ENCODE measurements at places on chromosomes 6 and 20. TPM values are rescaled to one million over a fixed set of nuclear protein-coding genes. Genes with fewer than 3 reads are reported as not detected.

GRCh38 chr20:46713957-46714834, 4.7 kb downstream of the SLC2A10 start:
- H3K4me1 ChIP-seq: peaks cover 7% of the 10 kb centered on the region
- H3K4me3 ChIP-seq: no peak overlapping the region
- H3K36me3 ChIP-seq: no peaks in the 10 kb centered on the region
- DNase-seq: no peak
- no peak overlapping the region for H3K27ac ChIP-seq
- H3K27me3 ChIP-seq: peaks cover 4% of the 10 kb centered on the region

GRCh38 chr6:19035461-19036195, 648.5 kb downstream of the RNF144B start:
- H3K4me3 ChIP-seq: no peak overlapping the region
- H3K27me3 ChIP-seq: no peaks in the 10 kb centered on the region
- H3K36me3 ChIP-seq: no peaks in the 10 kb centered on the region

GRCh38 chr20:20741087-20742045, 28.9 kb upstream of the RALGAPA2 start:
- H3K4me1 ChIP-seq: no peaks in the 10 kb centered on the region
- peaks cover 6% of the 10 kb centered on the region for H3K27me3 ChIP-seq
- H3K4me3 ChIP-seq: no peak overlapping the region

The MLN gene
- not detected for total RNA-seq

GRCh38 chr6:16511723-16512489, 249.4 kb downstream of the ATXN1 start:
- DNase-seq: peak; percentile 63
- peaks cover 13% of the 10 kb centered on the region for H3K36me3 ChIP-seq
- peak overlapping the region; percentile 64 for H3K4me3 ChIP-seq
- H3K4me1 ChIP-seq: peaks cover 35% of the 10 kb centered on the region

- H3K4me1 ChIP-seq: no peaks in the 10 kb centered on the region
- H3K36me3 ChIP-seq: no peaks in the 10 kb centered on the region
- no peaks in the 10 kb centered on the region for H3K27me3 ChIP-seq
- no peak overlapping the region for H3K4me3 ChIP-seq
Measured at GRCh38 chr6:23016696-23017095, 447.3 kb downstream of the HDGFL1 start.

- H3K4me3 ChIP-seq: no peak overlapping the region
- H3K4me1 ChIP-seq: peaks cover 35% of the 10 kb centered on the region
- no peaks in the 10 kb centered on the region for H3K27me3 ChIP-seq
- H3K27ac ChIP-seq: no peak overlapping the region
- DNase-seq: no peak
Measured at GRCh38 chr20:53655625-53656292, 62.1 kb upstream of the ZNF217 start.

- no peaks in the 10 kb centered on the region for H3K27me3 ChIP-seq
- no peak for DNase-seq
- H3K27ac ChIP-seq: no peak overlapping the region
- H3K36me3 ChIP-seq: no peaks in the 10 kb centered on the region
- no peak overlapping the region for H3K4me3 ChIP-seq
Measured at GRCh38 chr20:8627340-8628004, 441.4 kb upstream of the PLCB4 start.

GRCh38 chr20:24755411-24755922, 193.6 kb upstream of the CST7 start:
- H3K27me3 ChIP-seq: no peaks in the 10 kb centered on the region
- no peak overlapping the region for H3K27ac ChIP-seq
- DNase-seq: no peak
- no peak overlapping the region for H3K4me3 ChIP-seq
- no peaks in the 10 kb centered on the region for H3K36me3 ChIP-seq

- H3K4me1 ChIP-seq: no peaks in the 10 kb centered on the region
- no peak for DNase-seq
- no peaks in the 10 kb centered on the region for H3K27me3 ChIP-seq
Measured at GRCh38 chr20:5973971-5974370, 23.5 kb downstream of the MCM8 start.

GRCh38 chr20:53677447-53678314, 84.0 kb upstream of the ZNF217 start:
- H3K4me1 ChIP-seq: peaks cover 6% of the 10 kb centered on the region
- H3K36me3 ChIP-seq: no peaks in the 10 kb centered on the region
- no peak overlapping the region for H3K4me3 ChIP-seq
- no peaks in the 10 kb centered on the region for H3K27me3 ChIP-seq
